MCF 10A (cell line): ENCODE measurements at places on chromosomes 4 and X. TPM values are rescaled to one million over a fixed set of nuclear protein-coding genes. Genes with fewer than 3 reads are reported as not detected.

ASB5 gene
- total RNA-seq = not detected in 2 replicates

POU3F4 gene
- not detected in 2 replicates for total RNA-seq

RPS6KA6 gene
- total RNA-seq = not detected in 2 replicates

FOXR2 gene
- total RNA-seq = not detected in 2 replicates

CYBB gene
- total RNA-seq = 0.07 TPM in 1 of 2 replicates, not detected in the other

TRO gene
- total RNA-seq = not detected in 2 replicates

SOD3 gene
- not detected in 2 replicates for total RNA-seq

GAGE12G gene
- not detected in 2 replicates for total RNA-seq

TLL1 gene
- total RNA-seq = 0.66 and 1.4 TPM in 2 replicates

KLB gene
- total RNA-seq = not detected in 2 replicates

GAGE1 gene
- total RNA-seq = not detected in 2 replicates

PNMA6A gene
- not detected in 2 replicates for total RNA-seq

REPS2 gene
- 6.9 and 8.1 TPM in 2 replicates for total RNA-seq

DCTD gene
- total RNA-seq = 168 and 180 TPM in 2 replicates

GC gene
- total RNA-seq = not detected in 2 replicates

SPIN2A gene
- 0.44 and 0.91 TPM in 2 replicates for total RNA-seq

FDCSP gene
- not detected in 2 replicates for total RNA-seq

SLC26A1 gene
- total RNA-seq = 0.10 and 0.16 TPM in 2 replicates

BTK gene
- not detected in 2 replicates for total RNA-seq
